ENCODE measurements at places on chromosomes 3 and 15. TPM values are rescaled to one million over a fixed set of nuclear protein-coding genes. Genes with fewer than 3 reads are reported as not detected.

SLC22A14 gene
- not detected for total RNA-seq

CHRD gene
- total RNA-seq: 2.1 TPM

C3orf62 gene
- total RNA-seq: 4.8 TPM

SPG11 gene
- total RNA-seq: 90.7 TPM

ALDH1A2 gene
- 5.6 TPM for total RNA-seq

SLC22A13 gene
- 0.61 TPM for total RNA-seq
